ENCODE measurements at places on chromosomes 5 and 9.

DNA sequence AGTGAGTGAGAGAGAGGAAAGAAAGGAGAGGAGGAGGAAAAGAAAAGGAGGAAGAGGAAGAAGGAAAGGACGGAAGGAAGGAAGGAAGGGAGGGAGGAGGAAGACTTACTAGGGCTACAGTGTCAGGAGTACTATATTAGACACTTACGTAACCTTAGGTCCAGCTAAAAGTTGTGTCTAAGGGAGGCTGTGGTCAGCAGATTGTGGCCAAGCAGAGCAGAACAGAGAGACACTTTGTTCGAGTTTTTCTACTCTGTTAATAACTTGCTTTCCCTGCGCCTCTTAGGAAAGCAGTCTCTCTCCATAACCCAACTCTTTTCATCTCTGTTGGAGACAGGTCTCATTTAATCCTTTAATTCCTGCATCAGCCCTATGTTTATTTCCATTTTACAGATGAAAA lies 138.9 kb downstream of the KCNN2 start:
- no peak for DNase-seq

DNA sequence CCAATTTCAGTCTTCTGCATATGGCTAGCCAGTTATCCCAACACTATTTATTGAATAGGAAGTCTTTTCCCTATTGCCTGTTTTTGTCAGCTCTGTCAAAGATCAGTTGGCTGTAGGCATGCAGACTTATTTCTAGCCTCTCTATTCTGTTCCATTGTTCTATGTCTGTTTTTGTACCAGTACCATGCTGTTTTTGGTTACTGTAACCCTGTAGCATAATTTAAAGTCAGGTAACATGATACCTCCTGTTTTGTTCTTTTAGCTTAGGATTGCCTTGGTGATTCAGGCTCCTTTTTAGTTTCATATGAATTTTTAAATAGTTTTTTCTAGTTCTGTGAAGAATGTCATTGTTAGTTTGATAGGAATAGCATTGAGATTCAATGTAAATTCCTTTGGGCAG lies 104.9 kb upstream of the SLCO6A1 start:
- DNase-seq = no peak

DNA sequence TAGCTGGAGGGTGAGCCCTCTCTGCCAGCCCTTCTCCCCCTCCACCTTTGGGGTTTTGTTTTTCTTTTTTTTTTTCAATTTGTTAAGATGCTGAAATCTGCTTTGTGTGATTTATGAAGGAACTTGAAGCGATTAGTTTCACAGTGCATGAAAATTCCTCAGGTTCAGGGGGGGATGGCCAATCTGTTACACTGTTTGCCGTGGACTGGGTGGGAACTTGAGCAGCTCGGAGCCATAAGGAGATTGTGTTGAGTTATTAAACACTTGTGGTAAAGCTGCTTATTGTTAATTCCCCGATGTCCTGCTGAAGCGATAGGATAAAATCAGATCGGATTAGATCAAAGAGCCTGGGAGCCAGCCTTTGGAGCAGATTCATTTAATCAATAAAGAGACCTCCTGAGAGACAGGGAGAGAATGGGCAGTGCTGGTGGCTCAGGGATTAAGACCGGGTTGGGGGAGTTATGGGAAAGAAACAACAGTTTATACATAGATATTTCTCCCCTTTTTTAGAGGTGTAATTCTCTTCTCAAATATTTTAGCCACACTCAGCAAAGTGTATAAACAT lies 105.8 kb upstream of the SPATA31D4 start:
- no peak for DNase-seq

DNA sequence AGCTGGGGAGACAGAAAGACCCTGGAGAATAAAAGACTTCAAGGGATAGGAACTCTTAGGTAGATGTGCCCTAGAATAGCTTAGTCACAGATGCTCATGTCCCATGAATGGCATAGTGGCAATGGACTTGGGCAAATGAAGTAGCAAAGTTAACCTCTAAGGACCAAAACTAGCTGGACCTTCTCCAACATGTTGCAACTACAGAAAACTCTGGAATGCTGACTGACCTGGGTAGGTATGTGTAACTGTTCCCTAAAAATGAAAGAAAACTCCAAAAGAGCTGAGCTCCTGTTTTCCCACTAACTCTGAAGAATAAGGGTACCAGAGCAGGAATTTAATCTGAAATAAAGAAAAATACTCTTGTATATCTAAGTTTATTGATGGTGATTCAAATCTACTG lies 12.5 kb upstream of the LPAR1 start:
- no peak for DNase-seq

DNA sequence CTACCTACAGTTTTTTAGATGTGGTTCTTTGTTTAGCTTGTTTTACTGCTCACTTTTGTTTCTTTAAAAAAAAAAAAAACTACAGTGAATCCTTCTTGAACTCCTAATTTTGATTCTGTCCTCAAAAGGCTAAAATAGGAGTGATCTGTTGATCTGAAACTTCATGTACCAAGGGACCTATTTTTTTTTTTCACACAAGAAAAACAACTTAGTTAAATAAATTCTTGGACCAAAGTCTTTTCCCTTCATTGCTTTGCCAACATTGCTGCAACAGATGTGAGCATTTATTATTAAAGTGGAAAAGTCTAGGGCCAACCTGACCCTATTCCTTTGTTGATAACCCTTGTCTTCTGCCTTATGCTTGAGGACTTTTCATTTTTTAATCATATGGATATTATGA lies 236.8 kb downstream of the ARHGEF28 start:
- no peak for DNase-seq

DNA sequence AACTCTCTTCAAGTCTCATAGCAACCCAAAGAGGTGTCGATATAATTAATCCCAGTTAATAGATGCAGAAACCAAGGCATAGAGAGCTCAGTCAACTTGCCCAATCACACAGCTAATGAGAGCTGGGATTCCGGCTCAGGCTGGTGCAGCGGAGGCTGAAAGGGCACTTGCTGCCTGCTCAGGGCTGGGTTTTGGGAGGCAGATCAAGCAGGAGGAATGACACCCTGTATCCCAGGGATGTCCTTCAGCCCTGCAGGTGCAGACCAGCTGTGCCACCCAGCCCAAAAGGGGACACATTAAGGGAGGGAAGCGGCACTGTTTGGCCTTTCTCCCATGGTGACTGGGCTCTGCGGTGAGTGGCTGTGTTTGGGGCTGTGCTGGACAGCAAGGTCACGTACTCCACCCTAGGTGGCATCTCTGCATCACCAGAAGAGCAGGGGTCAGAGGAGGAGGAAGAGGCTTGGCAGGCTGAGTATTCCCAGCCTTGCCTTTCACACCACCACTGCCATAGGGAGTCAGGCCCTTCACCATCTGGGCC lies 124.1 kb downstream of the MVB12B start:
- DNase-seq = no peak

DNA sequence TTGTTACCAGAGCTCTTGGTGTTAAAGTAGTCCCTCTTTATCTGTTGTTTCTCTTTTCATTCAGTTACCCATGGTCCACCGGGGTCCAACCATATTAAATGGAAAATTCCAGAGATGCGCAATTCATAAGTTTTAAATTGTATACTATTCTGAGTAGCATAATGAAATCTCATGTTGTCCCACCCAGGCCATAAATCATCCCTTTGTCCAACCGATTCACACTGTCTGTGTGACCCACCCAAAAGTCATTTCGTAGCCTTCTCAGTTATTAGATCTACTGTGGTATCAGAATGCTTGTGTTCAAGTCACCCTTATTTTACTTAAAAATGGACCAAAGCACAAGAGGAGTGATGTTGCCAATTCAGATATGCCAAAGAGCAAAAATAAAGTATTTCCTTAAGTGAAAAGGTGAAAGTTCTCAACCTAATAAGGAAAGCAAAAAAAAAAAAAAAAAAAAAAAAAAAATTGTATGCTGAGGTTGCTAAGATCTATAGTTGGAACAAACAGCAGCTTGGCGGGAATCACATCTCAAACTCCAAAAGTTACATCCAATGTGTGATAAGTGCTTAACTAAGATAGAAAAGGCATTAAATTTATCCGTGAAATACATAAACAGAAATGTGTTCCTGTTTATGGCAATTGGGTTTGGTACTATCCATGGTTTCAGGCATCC lies 106.8 kb upstream of the GPBP1 start:
- DNase-seq = no peak

- DNase-seq = no peak
Observed at GRCh38 chr5:91366551-91366950, 16.6 kb downstream of the ARRDC3 start.

DNA sequence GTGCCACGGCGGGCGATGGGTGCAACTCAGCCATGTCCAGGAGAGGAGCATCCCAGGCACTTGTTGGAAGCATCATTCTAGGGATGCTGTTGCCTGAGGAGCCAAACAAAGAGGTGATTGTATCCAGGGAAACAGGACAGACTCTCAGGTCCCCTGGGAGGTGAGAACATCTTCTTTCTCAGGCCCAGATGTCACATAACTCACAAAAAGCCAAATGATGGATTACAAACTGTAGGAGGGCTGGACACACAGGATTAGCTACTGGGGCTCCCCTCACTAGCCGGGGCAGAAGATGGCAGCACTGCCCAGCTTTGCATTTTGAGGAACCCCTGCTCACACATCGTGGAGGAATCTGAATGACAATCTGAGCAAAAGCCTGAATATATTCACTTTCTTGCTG lies 64.7 kb upstream of the NFIL3 start:
- DNase-seq = no peak

GRCh38 chr9:81874931-81875330 lies 53.3 kb upstream of the SPATA31D4 start:
- DNase-seq = no peak

- DNase-seq = no peak
Observed at GRCh38 chr5:114883675-114884074, 286.0 kb downstream of the TRIM36 start.

- DNase-seq = no peak
Observed at GRCh38 chr5:135567661-135568060, 11.1 kb downstream of the CXCL14 start.

DNA sequence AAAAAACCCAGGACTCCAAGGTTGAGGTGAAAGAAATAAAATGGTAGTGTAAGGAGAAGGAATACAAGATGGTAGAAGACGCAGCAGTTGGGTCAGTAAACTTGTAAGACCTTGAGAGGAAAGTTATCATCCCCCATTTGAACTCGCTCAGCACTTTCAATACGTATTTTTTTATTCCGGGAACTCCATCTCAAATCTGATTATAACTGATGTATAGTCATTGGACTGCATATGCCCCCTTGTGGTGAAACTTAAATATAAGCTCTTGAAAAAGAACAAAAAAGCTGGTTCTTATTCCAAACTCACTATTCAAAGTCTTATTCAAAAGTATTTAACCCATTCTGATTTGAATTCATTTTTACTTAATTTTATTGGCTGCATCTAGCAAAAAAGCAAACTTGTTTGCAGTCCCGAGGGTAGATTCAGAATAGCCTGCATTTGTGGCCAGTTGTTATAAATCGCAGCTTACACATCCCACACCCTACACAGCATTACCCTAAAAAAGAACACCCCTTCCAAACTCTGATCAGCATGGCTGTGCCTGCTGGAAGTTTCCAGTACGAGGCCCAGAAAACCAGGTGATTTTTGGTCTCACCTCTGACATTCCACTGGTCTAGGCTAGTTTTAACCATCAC lies 118.0 kb downstream of the ESM1 start:
- DNase-seq = no peak

All from stimulated activated CD8-positive, alpha-beta memory T cell treated with anti-CD3 and anti-CD28 coated beads, Interleukin-7, amount 100 ng/mL, for 24 hours (primary cell).